ENCODE measurements at places on chromosomes 5 and 9.
A peak's percentile ranks its signal among the peaks of the same experiment; 100 is the strongest.

DNA sequence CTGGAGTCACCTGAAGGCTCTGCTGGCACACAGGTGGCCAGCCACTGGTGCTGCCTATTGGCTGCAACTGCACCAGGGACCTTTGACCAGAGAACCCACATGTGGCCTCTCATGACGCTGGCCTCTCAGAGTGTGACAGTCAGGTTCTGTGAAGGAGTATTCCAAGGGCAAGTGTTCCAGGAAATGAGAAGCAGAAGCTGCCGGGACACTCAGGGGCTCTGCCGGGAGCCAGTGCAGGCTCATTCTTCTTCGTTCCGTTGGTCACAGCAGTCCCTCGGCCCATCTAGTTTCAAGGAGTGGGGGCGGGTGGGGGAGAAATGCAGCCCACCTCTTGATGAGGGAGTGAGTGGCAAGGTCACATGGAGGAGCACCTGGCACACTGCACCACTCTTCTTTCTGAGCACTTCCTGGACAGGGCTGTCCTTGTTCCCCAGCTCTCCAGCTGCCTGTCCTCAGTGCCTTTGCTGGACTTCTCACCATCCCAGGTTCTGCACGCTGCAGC, 237.5 kb downstream of the GADD45G start:
- DNase-seq, result no peak

DNA sequence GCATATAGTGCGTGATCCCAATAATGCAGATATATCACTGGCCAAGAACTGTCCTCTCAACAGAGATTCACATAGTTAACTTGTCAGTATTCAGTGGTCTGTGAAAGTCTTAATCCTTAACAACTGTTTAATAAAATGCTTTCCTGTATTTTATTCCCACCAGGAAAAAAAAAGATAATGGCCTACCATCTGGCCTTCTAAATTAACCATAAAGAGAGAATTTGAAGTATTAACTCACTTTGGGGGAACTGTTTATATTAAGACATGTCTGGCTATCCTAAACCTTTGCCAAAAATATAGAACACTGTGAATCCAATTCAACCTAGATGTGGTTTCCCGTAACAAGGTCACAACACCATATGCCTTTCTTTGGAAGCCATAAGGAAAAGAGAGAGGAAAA, 818 bp upstream of the FREM1 start:
- DNase-seq, result no peak

DNA sequence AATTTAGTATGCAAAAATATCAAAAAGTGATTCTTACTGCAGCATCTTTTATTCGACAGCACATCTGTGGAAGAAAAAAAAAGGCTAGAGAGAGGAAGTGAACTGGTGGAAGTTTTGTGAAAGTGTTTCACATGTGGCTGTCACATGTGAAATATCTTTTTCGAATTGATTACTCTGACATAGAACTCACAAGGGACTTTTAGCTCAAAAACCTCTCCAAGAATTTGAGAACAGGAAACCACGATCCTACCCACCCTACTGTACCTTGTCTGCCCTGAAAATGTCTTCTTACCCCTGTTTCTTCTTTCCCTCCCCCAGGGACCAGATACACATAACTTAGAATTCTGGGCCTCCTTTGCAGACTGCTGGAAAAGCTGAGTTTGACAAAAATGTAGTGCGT, 106.5 kb upstream of the PRRC1 start:
- no peak for DNase-seq

DNA sequence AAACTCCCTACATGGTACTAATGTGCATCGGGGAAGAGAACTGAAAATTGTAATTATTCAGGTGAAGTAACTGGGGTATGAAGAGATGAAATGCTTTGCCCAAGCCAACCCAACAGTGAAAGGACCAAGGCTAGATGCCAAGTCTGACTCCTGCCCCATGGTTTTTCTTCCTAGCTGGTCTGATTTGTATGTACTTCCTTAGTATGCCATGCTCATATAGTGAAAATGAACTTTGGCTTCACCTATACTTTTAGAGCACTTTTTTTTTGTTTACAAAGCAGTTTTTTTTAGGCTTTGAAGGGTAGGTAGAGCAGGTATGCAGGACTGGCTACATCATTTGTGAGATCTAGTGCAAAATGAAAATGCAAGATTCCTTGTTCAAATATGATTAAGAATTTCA, 359.4 kb upstream of the RIOK2 start:
- no peak for DNase-seq

- peak; percentile 18 for DNase-seq
Observed at GRCh38 chr5:145378226-145378625, 456.9 kb downstream of the PRELID2 start.

GRCh38 chr9:91734371-91734981, 215.6 kb downstream of the ROR2 start:
- peak; percentile 73 for DNase-seq

DNA sequence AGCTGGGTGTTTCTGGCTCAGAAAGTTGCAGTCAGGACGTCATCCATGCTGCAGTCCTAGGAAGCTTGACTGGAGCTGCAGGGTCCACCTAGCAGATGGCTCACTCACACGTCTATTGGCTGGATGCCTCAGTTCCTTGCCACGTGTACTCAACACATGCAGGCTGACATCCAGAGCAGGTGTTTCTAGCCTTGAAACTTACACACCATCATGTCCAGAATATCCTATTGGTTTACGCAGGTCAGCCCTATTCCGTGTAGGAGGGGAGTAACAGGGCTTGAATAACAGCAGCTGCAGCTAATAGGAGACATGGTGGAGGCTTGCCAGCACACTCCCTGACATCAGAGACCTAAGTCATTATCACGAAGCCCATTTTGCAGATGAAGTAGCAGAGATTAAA, 473.5 kb downstream of the ACTL7B start:
- DNase-seq, result no peak

DNA sequence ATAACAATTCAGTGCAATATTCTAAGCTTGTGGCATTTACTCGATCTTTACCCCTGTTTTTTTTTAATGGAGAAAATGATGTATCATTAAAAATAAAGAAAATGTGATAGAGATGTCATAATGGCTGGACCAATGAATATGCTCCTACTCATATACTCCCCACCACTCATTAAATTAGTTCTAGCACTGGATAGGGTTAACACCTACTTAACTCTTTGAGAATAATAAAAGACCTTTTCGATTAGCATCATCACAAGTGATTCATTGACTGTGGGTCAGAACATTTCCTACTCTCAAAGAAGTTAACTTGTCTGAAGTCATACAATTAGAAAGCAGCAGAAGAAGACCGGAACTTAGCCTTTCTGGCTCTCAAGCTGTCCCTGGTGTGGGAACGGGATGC, 31.6 kb upstream of the RANBP6 start:
- no peak for DNase-seq

DNA sequence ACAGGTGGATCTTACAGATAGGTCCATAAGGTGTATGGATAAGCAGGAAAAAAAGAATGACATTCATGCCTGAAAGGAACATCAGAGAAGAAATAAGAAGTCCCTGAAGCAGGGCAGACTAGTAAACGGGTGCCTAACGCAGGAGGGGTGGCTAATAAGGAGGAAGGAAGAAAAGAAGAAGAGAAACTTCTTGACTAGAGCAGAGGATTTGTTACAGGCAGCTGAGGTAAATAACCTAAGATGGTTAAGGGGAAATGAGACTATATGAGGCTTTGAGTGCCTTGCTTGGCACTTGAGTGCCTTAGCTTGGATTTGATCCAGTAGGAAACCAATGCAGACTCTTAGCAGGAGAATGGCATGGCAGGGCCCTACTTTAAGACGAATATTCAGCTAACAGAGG, 313.5 kb upstream of the PDE4D start:
- DNase-seq, result no peak

DNA sequence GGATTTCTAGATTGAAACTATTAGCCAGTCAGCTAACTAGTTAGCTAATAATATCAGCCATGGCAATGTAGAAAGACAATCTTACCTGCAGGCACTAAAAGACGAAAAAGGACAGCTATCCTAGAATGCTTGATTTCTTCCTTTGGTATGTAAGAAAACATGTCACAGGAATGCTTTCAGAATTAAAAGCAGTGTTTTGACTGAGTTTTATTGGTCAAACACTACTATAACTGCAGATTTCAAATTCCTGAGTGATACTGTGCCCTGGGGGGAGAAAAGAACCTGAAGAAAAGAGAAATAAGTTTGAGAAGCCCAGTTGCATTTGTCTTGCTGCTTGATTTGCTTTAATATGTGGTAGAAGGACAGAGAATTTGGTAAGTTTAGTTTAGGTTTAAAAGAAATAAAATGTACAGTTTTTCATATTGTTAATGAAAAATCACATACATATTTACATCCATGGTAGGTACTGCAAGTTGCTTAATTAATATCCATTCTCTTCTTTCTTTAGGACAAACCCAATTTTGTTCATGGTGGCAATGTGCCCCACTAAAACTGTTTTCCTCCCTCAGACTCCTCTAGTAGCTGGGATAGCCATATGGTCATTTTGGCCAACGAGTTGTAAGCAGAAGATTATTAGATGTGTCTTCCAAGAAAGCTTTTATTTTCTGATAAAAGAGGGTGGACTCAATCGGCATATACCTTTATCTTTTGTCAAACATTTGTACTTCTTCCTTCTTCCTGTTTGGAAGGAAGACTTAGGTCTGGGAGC, 4.3 kb upstream of the FAM169A start:
- DNase-seq, result no peak

GRCh38 chr9:131595696-131596429, 50.5 kb downstream of the PRRT1B start:
- DNase-seq, result no peak

DNA sequence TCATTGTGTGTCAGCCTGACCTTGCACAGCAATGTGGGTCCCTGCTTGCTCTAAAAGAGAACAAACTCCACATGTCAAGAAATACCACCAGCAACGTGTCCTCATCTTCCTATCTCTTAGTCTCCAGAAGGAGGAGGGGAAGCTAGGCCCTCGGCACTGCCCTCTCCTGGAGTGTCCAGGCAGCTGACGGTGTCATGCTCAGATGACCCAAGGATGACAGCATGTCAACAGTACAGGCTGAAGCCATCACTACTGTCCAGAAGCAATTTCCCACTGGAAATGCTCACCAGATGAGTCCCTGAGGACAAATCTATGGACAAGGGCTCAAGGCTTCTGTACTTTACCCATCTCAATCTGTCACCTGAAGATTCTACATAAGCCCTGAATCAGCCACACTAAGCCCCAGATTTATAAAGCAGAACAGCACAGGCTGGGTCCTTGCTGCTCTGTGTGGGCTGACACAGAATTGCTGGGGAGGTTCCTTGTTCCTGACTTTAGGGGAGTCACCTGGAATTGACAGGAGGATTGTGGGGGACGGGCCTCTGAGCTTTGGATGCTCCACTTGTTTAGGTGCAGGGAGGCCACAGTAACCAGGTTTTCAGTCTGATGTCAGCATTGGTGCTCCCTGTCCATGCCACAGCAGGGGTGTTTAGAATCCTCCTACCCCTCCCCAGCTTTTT, 210.2 kb downstream of the DAB2IP start:
- no peak for DNase-seq

GRCh38 chr9:133734590-133735414, 3.4 kb downstream of the SARDH start:
- no peak for DNase-seq

DNA sequence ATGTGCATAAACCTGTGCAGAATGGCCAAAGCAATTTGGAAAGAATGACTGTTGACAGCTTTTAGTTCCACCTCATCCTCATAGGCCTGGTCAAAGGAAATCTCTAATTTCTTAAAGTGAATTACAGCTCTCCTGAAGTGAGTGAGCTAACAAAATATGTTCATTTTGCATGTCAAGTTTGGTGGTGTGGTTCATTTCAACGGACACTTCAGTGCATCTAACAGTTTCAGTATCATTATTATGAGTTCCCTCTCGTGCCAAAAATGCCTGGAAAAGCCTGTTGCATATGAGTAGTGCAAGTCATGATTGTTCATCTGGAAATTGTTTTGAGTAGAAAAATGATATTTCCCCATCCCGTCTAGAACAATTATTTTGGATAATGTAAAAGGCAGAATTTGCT, 53.2 kb upstream of the HMHB1 start:
- DNase-seq, result peak; percentile 82

- DNase-seq, result no peak
Observed at GRCh38 chr9:17272536-17272935, 137.7 kb downstream of the CNTLN start.

DNA sequence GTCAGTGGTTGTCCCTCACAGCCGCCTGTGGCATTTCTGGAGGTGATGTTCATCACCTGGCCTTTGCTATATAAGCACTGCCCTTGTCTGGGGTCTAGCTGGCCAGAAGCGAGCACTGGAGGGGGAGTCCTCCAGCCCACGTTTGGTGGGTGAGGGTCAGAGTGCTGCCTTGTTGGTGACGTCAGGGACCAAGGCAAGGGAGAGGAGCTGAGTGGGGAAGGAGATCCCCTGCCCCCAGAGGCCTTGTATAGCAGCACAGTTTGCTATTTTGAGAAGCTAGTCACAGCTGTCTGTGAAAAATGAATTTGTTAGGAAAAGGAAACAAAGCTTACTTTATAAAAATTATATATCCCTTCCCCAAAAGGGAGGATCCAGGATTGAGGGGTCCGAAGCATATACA, 49.8 kb downstream of the SYK start:
- no peak for DNase-seq

GRCh38 chr5:122844910-122845228, 544 bp upstream of the SNX24 start:
- DNase-seq, result no peak

DNA sequence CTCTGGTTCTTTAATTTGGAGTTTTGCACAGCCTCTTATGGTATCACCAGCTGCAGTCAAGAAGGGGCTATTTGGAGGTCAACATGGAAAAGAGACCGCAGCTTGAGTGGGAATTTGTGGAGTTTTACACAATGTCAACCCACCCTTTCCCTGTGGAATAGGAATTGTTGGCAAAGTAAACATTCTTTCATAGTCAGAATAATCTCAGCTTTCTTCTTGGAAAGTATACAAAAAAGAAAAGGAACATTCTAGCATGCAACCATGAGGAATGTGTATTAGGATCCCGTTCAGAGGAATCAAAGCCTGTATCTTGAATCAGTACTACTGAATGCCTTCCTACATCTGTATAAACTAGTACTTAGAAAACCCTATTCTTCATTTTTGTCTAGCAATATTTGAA, 107.6 kb downstream of the LURAP1L start:
- DNase-seq, result peak; percentile 99

Measured in fibroblast of the aortic adventitia (primary cell).